ENCODE measurements at places on chromosomes 2 and 18. TPM values are rescaled to one million over a fixed set of nuclear protein-coding genes. Genes with fewer than 3 reads are reported as not detected.
A peak's percentile ranks its signal among the peaks of the same experiment; 100 is the strongest.

- no peak for DNase-seq
These were observed 116.5 kb upstream of the MCFD2 start for GRCh38 chr2:47031909-47032668.

- DNase-seq, result no peak
These were observed 1395.6 kb downstream of the SUCLG1 start for GRCh38 chr2:83063511-83063910.

The ANKRD36 gene
- 29.0 TPM for total RNA-seq

DNA sequence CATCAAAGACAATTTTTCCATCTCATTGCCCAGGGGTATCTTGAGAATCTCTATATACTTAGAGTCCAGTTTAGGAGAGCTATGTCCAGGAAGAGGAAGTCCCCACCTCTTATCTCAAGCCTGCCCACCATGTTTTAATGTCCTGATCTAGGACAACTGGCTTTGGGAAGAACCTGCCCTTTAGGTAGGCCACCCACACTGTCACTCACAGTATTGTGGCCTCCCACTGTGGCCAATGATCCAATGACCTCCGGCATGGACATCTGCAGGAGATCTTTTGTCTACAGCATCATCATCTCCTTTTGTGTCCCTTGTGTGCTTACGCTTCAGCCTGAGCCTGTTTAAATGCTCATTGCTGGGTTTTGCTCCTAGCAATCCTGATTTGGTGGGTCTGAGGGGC is 77.4 kb downstream of the SLC4A3 start:
- no peak for DNase-seq

DNA sequence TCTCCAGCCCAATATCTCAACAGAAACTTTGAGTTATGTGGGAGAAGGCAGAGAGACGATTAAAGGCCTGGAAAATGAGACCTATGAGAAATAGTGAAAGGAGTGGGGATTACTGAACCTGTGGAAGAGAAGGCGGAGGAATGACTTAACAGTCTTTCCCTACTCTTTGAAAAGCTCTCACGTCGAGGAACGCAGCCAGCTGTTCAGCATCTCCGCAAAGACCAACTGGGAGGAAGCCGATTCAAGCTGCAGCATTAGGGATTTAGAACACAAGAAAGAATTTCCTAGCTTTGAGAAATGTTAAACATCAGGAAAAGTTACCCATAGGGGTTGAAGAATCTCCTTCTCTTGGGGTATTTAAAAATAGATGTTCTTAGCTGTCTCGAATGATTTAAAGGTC is 233.2 kb upstream of the PARD3B start:
- DNase-seq, result no peak

- peak; percentile 10 for DNase-seq
These were observed 4.5 kb upstream of the GLI2 start for GRCh38 chr2:120731175-120731574.

The LYG2 gene
- total RNA-seq, result not detected

DNA sequence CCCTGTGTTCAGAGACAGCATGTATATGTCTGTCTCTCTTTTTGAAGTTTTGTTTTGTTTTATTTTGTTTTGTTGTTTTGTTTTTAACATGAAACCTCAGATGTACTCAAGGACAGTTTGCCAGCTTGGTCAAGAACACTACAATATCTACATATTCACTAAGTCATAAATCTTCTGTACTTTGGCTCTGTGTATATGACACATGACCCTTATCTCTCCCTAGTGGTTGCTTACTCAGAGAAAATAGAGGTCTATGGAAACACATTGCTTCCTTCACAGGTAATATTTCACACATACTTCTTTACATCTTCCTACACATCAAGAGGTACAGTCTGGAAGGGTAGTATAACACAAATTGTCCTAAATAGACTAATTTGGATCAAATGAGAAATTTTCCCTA is 312.6 kb upstream of the VRK2 start:
- DNase-seq, result no peak

DNA sequence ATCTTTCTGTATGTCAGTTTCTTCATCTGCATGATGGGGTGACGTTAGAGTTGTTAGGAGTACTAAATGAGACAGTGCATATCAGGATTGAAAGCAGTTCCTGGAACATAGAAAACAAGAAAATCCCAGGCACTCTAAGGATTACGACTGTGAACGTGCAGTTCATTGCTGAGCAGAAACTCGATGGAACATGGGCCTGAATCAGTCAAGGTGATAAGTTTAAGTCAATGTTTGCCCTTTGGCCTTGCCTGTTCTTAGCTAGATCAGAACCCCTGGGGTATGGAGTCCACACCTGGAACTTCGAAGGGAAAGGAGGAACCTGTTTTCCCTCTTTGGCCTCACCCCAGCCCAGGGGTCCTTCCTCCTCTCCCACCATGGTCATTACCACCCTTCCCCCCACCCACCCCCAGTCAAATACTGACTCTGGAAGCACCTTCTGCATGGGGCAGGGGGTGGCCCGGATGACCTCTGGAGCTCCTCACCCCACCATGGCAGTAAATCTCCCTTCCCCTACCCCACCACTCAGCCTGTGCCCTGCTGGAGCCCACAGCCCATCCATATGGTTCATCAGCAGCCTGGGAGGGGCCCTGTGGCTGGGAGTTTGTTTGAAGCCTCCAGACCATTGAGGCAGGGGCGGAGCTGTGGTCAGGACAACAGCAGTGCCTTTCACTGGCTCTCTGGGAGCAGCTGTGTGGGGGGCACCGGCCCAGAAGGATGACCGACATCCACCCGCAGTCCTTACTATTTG is 164.1 kb downstream of the SMAD7 start:
- peak; percentile 42 for DNase-seq
